ENCODE measurements at places on chromosomes 16 and 17.

DNA sequence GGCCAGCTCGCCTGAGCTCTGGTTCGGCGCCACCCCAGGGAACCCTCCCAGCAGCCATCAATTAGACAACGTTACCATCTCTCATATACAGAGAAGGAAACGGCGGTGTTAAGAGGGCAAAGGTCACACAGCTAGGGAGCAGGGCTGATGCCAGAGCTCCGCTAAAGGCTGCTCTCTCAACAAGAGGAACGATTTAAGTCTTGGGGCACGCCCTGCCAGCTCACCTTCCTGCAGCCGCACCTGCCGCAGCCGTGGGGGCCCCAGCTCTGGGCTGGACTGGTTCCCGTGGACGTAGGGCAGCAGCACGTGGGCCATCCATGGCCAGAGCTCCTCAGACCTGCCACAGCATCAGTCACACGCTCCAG, 43.5 kb downstream of the PKD1 start:
- DNase-seq = no peak

GRCh38 chr17:83081684-83082201, 2.3 kb downstream of the METRNL start:
- DNase-seq = no peak

- no peak for DNase-seq
These were observed 2.7 kb downstream of the CDH15 start for GRCh38 chr16:89174055-89174827.

DNA sequence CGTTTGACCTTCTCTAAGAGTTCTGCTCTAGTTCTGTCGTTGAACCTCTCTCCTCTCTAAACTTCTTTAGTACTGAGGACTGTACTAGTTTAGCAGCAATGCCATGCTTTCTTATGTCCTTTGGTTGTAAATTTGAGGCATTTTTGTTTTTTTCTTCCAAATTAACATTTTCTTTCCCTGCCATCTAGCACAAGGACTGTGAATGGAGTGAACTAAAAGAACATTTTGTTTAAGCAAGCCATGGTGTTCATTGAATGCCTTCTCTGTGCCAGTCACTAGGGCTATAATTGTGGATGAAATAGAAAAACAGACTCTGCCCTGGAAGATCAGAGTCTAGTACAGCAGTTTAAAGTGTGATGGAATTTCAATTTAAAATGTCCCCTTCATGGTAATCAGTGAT, 137.9 kb downstream of the FTO start:
- DNase-seq = no peak

- no peak for DNase-seq
These were observed 2.4 kb downstream of the CRAMP1 start for GRCh38 chr16:1614456-1615102.
